ENCODE measurements at places on chromosomes 3 and 15. TPM values are rescaled to one million over a fixed set of nuclear protein-coding genes. Genes with fewer than 3 reads are reported as not detected.

DNA sequence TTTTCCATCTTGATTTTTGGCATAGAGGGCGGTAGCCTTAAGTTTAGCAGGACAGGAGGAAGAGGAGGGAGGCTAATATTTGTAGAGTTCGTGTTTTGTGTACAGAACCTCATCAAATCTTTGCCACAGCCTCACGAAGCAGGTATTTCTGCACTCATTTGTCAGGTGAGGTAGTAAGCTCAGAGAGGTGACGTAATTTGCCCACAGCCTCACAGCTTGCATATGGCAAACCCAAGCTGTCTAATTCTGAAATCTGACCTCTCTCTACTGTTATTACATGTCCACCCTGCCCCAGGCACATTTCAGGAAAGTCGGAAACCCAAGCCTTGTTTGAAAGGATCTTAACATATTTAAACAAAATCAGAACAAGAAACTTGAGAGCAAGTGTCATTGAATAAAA is 91.1 kb upstream of the TPM1 start:
- no peak for DNase-seq

GRCh38 chr15:32718227-32718820 is 520 bp downstream of the GREM1 start:
- no peak for DNase-seq

Gene GP9
- polyA plus RNA-seq = 0.75 TPM

Gene KBTBD8
- polyA plus RNA-seq = 5.4 TPM

Gene FSIP1
- polyA plus RNA-seq = 0.51 TPM
